CD8-positive, alpha-beta memory T cell (primary cell): ENCODE measurements at places on chromosomes 12 and 14.

GRCh38 chr12:19957308-19958125 lies 410.8 kb upstream of the PDE3A start:
- H3K36me3 ChIP-seq = no peaks in the 10 kb centered on the region
- no peaks in the 10 kb centered on the region for H3K27me3 ChIP-seq
- no peak for DNase-seq

GRCh38 chr12:78977304-78977867 lies 112.8 kb downstream of the SYT1 start:
- no peak overlapping the region for H3K27ac ChIP-seq
- no peaks in the 10 kb centered on the region for H3K4me1 ChIP-seq
- no peaks in the 10 kb centered on the region for H3K27me3 ChIP-seq
- no peak overlapping the region for H3K4me3 ChIP-seq
- no peaks in the 10 kb centered on the region for H3K36me3 ChIP-seq
- DNase-seq = no peak

DNA sequence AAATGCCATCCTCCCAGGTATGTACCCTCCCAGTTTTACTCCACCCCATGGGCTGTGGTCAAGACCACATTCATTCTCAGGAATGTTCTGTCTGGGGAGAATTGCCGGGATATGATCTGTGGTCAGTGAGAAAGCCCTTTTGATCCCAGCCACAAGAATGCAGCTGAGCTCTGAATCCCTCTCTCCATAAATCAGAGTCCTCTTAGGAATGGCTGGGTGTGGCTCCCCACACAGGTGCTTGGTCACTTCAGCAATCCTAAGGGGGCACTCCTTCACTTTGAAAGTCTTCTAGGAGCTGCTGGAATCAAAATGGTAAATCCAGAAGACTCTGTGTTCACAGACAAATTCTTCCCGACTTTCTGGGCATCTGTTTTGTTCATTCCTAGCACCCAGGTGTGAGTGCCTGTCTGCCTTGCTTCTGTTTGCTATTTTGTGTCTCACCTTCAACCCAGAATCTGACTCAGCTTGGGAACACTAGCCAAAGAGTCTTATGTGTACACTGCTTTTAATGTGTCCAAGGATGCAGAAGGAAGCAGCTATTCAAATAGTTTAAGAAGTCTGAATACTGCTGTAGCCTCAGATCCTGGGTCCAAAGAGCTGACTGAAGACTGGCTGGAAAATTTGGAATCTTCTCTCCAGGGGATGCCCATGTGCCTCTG lies 144.6 kb upstream of the CDKN3 start:
- DNase-seq = no peak
- H3K36me3 ChIP-seq = no peaks in the 10 kb centered on the region
- H3K4me3 ChIP-seq = no peak overlapping the region
- no peaks in the 10 kb centered on the region for H3K4me1 ChIP-seq
- H3K27ac ChIP-seq = no peak overlapping the region

DNA sequence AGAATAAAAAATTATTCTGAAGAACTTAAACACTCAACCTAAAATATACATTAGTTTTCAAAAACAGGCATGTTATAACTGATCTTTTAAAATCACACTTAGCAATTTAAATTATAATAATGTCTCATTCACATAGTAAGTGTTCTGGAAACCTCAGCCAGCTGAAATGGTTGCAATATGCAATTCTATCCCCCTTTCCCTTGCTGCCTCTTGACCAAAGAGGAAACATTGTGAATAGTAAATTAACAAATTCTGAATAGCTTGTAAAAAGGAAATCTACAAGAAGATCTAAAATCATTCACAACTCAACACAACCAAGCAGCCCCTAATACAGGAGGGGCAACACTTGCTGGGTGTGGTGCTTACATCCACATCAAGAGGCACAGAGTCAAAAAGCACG lies 431.9 kb downstream of the BCAT1 start:
- no peaks in the 10 kb centered on the region for H3K27me3 ChIP-seq
- H3K4me3 ChIP-seq = no peak overlapping the region
- H3K27ac ChIP-seq = no peak overlapping the region
- H3K4me1 ChIP-seq = no peaks in the 10 kb centered on the region

- peak overlapping the region; percentile 83 for H3K27ac ChIP-seq
- peak; percentile 65 for DNase-seq
- peak overlapping the region; percentile 94 for H3K4me3 ChIP-seq
- no peaks in the 10 kb centered on the region for H3K36me3 ChIP-seq
- peaks cover 33% of the 10 kb centered on the region for H3K4me1 ChIP-seq
Observed at GRCh38 chr12:104456950-104457745, 400 bp downstream of the CHST11 start.

GRCh38 chr14:52318826-52319645 lies 4.9 kb downstream of the PTGER2 start:
- H3K27me3 ChIP-seq = no peaks in the 10 kb centered on the region
- no peaks in the 10 kb centered on the region for H3K36me3 ChIP-seq
- no peak for DNase-seq
- peaks cover 49% of the 10 kb centered on the region for H3K4me1 ChIP-seq

DNA sequence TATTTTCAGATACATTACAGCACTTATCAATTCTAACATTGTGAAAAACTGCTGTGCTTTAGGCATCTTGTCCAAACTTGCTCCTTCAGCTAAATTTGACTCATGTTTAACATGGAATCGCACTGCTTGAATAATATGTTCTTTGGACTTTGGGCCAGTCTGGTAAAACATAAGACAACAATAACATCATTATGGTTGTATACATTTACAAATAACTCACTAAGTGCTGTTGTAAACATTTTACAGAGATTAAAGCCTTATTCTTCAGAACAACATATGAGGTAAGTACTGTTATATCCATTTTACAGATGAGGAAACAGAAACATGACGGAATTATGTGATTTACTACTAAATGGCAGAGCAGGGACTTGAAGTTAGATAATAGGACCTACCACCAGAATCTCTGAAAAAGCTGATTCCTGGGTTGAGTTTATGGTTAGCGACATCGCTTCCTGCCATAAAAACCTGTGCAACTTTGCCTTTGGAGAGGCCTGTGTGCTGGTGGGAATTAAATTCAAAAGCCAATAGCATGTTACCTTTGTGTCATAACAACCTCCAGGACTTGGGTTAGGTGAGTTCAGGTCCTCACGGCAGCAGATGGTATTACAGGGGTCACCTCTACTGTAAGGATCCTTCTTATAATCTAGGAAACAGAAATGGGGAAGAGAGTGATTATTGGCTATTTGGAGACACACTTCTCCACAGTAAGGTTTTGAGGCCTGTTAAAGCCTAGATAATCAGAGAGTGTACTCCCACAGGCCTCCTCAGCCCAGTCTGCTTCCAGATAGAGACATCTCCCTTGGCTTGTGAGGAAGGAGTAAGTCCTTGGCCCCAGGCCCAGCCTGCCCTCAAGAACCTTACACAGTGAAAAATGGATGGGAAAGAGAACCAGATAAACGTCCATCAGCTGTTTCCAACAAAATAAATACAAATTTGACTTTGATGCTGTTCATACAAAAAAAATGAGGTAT lies 61.8 kb downstream of the PLBD1 start:
- H3K4me1 ChIP-seq = no peaks in the 10 kb centered on the region
- H3K27ac ChIP-seq = no peak overlapping the region
- no peak overlapping the region for H3K4me3 ChIP-seq
- DNase-seq = no peak
- H3K36me3 ChIP-seq = no peaks in the 10 kb centered on the region

- no peak overlapping the region for H3K4me3 ChIP-seq
- peaks cover 40% of the 10 kb centered on the region for H3K4me1 ChIP-seq
- no peaks in the 10 kb centered on the region for H3K27me3 ChIP-seq
- H3K36me3 ChIP-seq = no peaks in the 10 kb centered on the region
- DNase-seq = no peak
Observed at GRCh38 chr12:104741497-104742367, 216.4 kb downstream of the SLC41A2 start.

DNA sequence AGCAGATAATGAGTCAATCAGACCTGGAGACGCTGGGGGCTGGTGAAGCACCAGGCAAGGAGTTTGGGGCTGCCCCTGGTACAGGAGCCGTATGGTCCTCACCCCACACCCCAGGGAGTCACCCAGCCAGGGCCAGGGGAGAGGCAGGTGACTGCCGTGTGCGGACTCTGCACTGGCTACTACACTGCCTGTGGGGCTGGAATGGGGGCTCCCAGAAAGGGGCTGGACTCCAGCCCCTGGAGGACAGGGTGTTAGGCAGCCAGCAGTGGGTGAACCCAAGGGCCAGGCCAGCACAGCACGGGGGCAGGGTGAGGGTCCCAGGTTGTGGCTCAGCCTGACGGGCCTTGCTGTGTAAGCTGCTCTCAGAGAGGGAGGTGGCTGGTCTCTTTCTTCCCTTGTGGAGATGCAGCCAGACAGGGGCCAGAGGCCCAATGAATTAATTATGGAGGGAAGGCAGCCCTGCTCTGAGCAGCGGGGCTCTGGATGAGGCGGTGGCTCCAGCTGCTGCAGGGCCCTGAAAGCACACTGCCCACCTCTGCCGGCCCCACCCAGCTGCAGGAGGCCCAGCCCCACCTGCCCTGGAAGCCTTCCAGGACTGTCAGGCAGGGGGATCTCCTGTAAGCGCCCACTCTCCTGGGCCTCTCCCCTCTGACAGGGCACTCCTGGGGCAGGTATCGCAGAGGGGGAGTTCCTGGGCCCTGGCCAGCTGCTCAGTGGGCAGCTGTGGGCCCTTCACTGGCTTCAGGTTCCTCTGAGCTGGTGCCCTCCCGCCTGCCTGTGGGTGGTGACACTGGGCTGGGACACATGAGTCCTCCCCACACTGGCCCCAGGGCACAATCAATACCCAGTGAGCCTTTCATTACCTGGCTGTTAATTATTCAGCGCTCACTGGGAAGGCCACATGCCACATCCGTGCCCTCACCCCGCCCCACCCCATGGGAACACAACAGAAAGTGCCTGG lies 142.5 kb upstream of the C14orf180 start:
- H3K27me3 ChIP-seq = no peaks in the 10 kb centered on the region
- no peak overlapping the region for H3K27ac ChIP-seq
- no peak overlapping the region for H3K4me3 ChIP-seq
- no peaks in the 10 kb centered on the region for H3K36me3 ChIP-seq

DNA sequence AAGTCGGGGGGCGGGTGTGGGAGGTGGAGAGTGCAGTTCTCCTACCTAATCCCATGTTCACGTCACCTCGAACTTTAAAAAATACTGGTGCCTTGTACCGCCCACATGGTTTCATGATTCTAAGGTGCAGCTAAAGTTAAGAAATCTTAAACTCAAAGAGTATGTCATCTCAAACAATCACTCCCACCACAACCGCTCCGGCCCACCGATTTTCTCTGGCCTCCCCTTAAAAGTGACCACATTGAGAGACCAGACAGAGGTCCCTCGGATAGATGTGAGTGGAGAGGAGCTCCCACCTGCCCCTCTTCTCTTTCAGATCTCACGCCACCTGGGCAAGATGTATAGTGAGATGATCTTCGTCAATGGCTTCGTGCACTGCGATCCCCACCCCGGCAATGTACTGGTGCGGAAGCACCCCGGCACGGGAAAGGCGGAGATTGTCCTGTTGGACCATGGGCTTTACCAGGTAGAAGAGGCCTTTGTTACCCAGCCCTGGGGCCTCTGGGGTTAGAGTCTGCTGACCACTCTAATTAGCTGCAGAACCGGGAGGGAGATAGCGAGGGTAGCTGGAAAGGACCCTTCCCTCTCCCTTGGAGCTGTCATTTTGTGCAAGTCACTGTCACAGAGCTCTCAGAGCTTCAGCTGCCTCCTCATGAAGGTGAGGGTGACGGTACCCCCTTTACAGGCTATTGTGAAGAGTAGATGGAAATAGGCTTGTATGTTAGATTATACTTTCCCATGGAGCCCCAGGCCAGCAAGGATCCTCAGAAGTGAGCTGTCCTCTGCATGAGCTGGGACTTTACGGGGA lies 124.4 kb downstream of the ADCK1 start:
- peak overlapping the region; percentile 47 for H3K27ac ChIP-seq
- no peak for DNase-seq
- no peaks in the 10 kb centered on the region for H3K4me1 ChIP-seq

DNA sequence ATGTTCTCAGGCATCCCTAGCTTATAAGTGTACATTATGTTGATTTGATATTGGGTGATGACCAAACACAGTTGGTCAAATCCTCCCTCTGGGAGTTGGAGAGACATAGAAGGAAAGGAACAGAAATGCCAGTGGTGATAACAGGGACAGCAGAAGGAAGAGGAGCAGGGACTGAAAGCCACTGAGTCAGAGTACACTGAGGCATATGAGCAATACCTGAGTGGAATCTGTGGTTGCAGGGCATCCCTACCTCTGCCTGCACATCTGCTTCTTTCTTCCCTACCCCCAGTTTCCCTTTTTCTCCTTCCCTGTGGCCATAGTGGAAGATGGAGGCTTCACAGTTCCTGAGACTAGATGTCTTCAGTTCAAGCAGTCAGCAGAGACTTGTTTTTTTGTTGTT lies 44.9 kb downstream of the BICD1 start:
- H3K36me3 ChIP-seq = no peaks in the 10 kb centered on the region
- no peak for DNase-seq
- no peaks in the 10 kb centered on the region for H3K4me1 ChIP-seq
- H3K4me3 ChIP-seq = no peak overlapping the region
- no peaks in the 10 kb centered on the region for H3K27me3 ChIP-seq
- no peak overlapping the region for H3K27ac ChIP-seq

DNA sequence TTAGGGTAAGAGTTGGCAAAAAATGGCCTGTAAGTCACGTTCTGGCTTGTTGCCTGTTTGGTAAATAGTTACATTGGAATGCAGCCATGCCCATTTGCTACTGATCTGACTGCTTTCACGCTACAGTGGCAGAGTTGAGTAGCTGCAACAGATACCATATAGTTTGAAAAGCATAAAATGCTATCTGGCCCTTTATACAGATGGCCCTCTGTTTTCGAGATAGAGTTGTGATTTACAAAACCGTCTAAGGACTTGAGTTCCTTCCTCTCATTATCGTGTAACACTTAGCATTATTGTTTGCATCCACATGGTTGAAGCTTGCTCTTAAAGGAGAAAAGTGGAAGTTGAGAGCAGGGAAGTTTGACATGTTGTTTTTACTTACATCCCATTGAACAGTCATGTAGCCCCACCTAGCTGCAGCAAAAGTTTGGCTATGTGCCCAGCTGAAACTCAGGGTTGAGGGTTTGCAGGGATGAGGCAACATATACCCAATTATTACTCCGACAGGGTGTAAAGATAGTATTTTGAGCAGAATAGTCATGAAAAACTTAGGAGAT lies 11.3 kb upstream of the SCFD1 start:
- H3K4me1 ChIP-seq = no peaks in the 10 kb centered on the region
- H3K4me3 ChIP-seq = no peak overlapping the region
- H3K27me3 ChIP-seq = no peaks in the 10 kb centered on the region
- H3K27ac ChIP-seq = no peak overlapping the region
- no peaks in the 10 kb centered on the region for H3K36me3 ChIP-seq

GRCh38 chr12:31233061-31233730 lies 92.8 kb downstream of the SINHCAF start:
- no peaks in the 10 kb centered on the region for H3K36me3 ChIP-seq
- DNase-seq = no peak
- H3K4me3 ChIP-seq = no peak overlapping the region
